ENCODE measurements at places on chromosomes 7 and 10.

- no peak for DNase-seq
Measured at GRCh38 chr10:110667620-110668343, 23.6 kb downstream of the RBM20 start.

GRCh38 chr10:104273286-104273685 lies 4.3 kb downstream of the GSTO2 start:
- no peak for DNase-seq

GRCh38 chr7:8638076-8638475 lies 204.7 kb downstream of the NXPH1 start:
- DNase-seq, result no peak

GRCh38 chr7:144529269-144529926 lies 125.9 kb upstream of the NOBOX start:
- no peak for DNase-seq

GRCh38 chr7:154776350-154776749 lies 226.6 kb downstream of the PAXIP1 start:
- no peak for DNase-seq

DNA sequence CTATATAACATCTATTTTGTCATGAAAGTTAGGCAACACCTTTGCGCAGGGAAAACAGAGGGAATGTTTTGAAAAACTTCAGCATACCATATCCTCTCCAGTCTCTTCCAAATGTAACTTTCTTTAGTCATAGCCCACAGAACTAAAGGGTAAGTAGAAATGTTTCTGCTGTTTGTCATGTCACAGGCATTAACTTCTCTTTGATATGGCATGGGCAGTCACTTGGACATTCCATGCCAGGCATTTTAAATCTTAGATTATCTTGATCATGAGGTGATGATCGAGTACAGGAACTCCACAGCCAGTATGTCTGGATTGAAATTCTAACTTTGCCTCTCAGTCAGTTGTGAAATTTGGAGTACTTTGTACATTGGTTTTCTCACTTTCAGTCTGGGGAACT lies 27.5 kb upstream of the ETV1 start:
- DNase-seq, result no peak

DNA sequence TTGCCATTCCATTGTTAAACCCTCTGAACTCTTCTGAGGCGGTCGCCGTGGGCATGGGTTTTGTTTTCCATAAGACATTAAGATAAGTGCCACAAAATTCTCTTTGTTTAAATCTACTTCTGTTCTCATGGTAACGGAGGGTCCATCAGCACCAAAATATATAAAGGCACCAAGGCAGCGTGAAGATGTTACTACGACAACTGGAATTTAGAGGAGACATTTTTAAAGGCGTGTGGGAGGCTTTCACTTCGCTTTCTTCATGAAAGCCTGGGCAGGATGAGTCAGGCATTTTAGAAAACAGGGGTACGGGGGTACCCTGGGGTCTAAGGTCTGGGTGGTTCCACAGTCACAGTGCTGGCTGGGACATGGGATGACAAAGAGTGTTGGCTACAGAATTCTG lies 34.0 kb downstream of the SMKR1 start:
- no peak for DNase-seq

DNA sequence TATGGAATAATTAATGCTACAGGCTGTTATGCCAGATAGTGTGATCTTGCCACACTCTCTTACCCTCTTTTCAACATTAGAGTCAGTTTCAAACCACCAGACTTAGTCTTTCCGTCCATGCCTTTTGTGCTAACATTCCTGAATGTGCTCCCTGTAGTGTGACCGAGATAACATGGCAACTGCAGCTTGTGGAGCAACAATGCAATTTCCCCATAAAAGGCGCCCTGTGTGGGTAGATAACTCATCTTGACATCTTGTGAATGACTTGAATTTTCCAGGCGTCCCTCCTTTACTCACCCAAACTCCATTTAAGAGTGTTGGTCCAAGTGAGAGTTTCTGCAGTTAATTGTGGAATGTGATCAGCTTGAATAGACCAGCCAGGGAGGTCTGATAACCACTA lies 99.6 kb downstream of the DNAH11 start:
- DNase-seq, result no peak

- no peak for DNase-seq
Measured at GRCh38 chr10:113808168-113808567, 45.7 kb downstream of the DCLRE1A start.

- no peak for DNase-seq
Measured at GRCh38 chr7:143451122-143451521, 7.9 kb downstream of the TAS2R60 start.

DNA sequence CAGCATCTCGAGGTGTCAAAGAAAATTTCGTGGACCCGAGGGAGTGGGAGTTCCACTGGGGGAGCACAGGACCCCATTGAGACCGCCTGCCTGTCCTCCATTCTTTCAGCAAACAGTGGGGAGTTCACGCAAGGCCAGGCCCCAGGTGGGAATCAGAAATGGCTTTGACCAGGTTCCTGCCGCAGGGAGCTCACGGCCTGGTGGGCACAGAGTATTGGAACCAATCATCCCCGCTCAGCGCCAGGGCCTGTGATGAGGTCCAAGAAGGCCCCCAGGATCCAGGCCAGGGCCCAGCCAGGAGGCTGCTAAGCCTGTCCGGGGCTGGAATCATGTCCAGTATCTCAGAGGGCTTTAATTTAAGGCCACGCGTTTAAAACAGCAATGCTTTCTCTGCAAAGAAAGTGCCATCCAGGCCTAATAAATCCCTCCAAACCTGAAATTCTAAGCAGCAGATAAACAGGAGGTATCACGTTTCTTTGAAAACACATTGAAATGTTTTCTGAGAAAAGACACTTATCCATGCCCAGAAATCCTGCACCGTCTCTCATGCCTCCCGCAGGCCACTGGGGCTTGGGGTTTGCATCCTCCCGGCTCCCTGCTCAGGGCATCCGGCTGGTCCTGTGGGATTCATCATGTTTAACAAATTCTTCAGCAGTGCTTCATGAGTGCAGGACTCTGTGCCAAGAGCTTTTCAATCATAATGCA lies 125.7 kb downstream of the OAT start:
- no peak for DNase-seq

DNA sequence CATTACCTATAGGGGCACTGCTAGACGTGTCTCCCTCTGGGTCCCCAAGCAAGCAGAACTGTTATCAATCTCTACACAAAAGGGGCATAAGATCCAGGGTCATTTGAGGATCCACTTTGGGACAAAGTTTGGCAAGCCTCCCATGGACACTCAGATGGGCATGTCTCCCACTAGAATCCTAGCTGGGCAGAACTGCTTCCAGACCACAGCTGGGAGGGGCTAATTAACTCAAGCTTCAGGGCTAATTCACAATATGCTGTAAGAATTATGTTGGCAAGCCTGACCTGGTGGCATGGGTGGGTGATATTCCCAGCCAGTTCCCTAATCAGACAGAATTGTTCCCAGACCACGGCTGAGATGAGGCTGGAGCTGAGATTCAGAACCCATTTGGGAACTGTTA lies 738.4 kb upstream of the FZD8 start:
- DNase-seq, result no peak

- no peak for DNase-seq
Measured at GRCh38 chr7:138478499-138478908, 18.4 kb downstream of the TRIM24 start.

DNA sequence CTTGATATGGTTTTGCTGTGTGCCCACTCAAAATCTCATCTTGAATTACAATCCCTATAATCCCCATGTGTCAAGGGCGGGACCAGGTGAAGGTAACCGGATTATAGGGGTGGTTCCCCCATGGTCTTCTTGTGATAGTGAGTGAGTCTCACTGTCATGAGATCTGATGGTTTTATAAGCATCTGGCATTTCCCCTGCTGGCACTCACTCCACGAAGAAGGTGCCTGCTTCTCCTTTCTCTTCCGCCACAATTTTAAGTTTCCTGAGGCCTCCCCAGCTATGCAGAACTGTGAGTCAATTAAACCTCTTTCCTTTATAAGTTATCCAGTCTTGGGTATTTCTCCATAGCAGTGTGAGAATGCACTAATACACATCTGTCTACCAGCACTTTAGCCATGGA lies 109.5 kb upstream of the SDK1 start:
- no peak for DNase-seq

DNA sequence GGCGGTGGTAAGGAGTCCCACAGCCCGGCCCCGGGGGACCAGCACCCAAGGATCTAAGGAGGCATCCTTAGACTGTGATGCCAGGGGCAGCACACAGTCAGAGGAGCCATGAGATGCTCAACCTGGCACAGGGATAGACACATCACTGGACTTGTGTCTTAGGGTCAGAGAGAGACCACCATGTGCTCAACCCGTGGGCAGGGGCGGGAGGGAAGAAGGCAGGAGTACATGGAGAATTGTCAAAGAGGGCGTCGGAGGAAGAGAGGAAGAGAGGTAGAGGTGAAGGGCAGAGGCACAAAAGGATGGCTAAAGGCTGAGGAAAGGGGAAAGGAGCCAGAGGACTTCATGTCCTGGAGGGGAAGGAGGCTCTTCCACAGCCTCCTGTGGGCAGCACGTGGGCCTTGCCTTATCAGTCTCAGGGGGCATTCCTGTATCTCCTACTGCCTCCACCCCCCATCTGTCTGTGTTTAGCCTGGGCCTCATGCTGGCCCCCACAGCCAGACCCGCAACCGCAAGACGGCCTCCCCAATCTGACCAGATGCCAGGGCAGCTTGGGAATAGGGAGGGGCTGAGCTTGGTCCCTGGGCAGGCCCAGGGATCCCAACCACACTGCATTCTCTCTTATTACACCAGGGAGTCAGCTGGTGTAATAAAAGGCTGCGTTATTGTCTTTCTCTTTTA lies 2.2 kb downstream of the ADCY1 start:
- DNase-seq, result no peak

GRCh38 chr7:32093415-32094408 lies 23.5 kb upstream of the PDE1C start:
- no peak for DNase-seq

GRCh38 chr10:133238466-133238804 lies 780 bp downstream of the VENTX start:
- no peak for DNase-seq

DNA sequence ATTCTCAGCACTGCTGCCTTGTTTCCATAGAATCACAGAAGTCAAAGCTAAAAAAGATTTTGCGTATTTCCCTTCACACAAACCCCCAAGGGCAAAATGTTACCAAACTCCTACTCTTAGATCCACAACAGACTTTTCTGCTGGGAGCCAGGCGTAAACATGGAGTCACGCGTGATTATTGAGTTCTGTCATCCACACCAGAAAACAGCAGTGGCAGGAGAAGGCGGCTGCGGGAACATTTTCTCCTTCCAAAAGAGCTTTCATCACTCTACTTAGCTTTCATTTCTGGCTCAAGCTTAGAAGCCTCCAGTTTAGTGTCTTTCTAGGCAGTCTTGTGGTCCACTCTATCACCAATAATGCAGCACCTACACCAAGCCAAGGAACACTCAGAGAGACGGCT lies 712.9 kb upstream of the NRP1 start:
- DNase-seq, result no peak

GRCh38 chr7:152959610-152960009 lies 200.1 kb downstream of the ACTR3B start:
- DNase-seq, result no peak

GRCh38 chr10:127228195-127228787 lies 31.9 kb upstream of the INSYN2A start:
- DNase-seq, result no peak

DNA sequence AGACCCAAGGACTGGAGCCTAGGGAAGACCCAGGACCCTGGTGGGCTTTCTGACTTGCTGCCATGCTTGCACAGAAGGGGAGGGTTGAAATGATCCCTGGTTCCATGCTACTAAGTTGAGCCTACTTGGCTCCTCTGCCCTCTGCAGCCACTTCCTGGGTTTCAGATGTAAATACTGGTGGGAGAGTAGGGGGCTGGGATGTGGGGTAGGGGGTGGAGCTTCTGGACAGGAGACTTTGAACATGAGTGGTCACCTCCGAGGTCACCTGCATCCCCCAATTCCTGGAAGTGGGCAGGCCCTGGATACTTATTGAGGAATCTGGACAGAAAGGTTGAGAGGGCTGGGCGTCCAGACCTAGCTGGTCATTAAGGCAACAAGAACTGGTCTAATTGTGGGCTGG lies 2.9 kb upstream of the ZMIZ1 start:
- DNase-seq, result no peak

- DNase-seq, result no peak
Measured at GRCh38 chr10:35388197-35388596, 51.9 kb downstream of the CCNY start.

GRCh38 chr7:99000904-99001465 lies 122.7 kb downstream of the TRRAP start:
- no peak for DNase-seq

DNA sequence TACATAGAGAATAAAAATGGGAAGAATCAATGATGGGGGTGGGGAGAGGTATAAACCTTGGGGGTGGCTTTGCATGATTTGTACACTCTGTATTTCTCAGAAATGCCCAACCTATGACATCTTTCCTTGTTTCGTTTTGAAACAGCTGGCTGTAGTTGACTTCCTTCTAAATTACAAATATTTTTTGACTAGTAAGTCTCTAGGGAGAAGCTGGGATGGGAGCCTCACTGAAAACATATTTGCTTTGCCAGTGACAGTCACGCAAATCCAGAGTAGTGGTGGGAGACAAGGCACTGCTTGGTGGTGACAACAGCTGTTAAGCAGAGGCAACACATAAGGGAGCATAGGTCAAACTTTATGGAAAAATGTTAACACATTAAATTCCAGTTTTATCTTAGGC lies 440.5 kb downstream of the SEMA3D start:
- no peak for DNase-seq

DNA sequence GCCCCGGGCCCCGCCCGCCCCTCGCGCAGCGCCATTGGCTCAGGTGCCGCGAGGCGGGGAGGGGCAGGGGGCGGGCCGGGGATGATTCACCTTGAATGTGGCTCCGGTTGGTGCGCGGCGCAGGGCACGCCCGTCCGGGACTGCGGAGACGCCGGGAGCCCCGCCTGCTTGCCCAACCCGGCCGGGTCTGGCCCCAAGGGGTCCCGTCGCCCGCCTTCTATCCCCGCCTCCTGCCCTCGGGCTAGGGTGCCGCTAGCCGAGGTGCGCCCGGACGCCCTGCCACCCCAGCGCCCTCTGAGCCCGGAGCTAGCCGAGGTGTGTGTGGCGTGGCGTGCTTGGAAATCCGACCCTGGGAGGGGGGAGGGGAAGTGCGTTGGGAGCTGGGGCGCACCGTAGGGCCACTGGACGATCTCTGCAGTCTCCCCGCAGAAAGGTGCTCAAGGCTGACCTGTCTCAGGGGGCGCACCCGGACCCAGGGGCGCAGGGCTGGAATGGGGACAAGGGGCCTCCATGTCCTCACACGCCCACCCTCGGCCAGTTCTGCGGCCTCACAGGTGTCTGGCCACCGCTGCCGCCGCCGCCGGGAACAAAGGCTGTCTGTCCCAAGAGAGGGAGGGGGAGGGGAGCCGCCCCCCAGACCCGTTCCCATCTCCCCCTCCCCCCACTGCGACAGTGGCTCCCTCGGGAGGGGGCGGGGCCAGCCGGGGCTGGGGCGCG lies 168.9 kb downstream of the NRF1 start:
- DNase-seq, result peak; percentile 59
